ENCODE measurements at places on chromosomes 2 and 18.

DNA sequence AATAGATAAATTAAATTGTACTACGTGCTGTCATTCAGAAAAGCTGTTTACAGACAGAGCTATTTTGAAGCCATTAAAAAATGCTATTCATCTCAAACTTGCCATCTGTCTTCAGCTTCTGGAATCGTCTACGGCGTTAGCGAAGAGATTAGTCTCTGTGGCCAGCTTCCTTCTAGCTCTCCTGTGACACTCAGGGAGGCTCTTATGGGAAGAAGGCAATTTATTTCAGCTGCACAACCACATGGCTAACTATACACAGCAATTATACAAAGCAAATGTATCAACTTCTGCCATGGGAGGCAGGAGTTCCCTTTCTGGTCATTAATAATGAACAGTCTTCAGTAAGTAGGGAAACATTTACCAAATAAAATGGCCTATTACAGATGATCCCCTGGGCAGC, 6.3 kb downstream of the CTAGE1 start:
- DNase-seq: no peak

DNA sequence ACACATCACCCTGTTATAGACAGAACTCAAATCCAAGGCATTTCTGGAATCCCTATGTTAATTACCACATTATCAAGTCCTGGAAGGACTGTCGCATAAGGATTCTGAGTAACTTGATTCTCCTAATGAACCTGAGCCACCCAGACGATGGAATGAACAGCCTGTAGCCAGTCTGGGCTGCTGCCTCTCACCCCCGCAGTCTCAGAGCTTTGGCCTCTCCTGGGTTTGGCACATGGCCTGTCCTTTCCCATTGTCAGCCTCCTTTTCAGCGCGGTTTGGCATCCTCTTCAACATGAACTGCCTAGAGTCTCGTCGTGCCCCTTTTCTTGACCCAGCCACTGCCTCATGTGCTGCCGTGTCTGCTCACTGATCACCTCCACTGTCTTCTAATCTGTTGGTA, 147.6 kb downstream of the SLC8A1 start:
- DNase-seq: no peak

DNA sequence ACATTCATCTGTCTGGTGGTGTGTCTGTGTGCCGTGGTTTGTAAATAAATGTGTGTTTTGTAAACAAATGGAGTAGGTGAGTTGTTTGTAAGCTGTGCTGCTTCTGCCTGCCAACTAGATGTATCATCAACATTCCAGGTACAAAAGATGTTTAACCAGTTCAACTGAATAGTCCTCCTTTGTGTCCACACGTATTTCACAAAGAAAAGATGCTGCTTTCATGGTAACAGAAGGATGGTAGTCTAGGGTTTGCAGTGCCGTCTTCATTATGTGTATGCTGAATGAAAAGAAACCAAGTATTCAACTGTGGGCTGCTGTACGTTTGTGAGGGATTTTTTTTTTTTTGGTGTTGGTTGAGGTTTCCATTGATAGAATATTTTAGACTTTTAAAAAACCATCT, 72.1 kb downstream of the CAMKMT start:
- no peak for DNase-seq

DNA sequence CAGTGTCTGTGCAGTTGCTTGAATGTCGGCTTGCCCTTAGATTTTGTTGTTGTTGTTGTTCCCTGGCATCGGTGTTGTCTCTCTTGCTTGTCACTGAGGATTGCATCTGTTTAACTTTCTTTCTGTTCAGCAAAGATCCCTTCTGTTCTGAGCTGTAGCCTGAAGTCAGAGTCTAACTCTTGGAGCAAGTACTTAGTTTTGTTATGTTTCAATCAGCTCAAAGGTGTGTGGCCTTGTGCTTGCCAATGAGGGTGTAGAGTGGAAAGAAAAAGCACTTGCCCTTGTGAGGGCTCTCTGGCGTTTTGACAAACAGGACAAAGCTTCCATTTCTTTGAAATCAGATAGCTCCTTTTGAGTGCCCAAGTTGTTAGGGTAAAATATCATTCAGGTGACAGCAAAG, 757.1 kb upstream of the CDH7 start:
- DNase-seq: no peak

DNA sequence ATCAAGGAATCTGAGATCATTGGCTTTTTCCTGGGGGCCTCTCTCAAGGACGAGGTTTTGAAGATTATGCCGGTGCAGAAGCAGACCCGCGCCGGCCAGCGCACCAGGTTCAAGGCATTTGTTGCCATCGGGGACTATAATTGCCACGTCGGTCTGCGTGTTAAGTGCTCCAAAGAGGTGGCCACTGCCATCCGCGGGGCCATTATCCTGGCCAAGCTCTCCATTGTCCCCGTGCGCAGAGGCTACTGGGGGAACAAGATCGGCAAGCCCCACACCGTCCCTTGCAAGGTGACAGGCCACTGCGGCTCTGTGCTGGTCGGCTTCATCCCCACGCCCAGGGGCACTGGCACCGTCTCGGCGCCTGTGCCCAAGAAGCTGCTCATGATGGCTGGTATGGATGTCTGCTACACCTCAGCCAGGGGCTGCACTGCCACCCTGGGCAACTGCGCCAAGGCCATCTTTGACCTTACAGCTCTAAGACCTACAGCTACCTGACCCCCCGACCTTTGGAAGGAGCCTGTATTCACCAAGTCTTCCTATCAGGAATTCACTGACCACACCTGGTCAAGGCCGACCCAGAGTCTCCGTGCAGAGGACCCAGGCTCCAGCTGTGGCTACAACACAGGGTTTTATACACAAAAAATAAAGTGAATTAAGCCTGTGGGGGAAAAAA, 141.8 kb downstream of the SOCS6 start:
- no peak for DNase-seq

Data from KG1 (cell line).